ENCODE measurements at places on chromosomes 2 and 18. TPM values are rescaled to one million over a fixed set of nuclear protein-coding genes. Genes with fewer than 3 reads are reported as not detected.

- H3K27ac ChIP-seq = no peak overlapping the region
- H3K4me3 ChIP-seq = no peak overlapping the region
- 0 out of 2 replicates have a peak, but pooled peaks cover 3% of the 10 kb centered on the region for H3K4me1 ChIP-seq
- no peaks in the 10 kb centered on the region for H3K27me3 ChIP-seq
Measured at GRCh38 chr2:10042301-10043161, 819 bp upstream of the KLF11 start.

DNA sequence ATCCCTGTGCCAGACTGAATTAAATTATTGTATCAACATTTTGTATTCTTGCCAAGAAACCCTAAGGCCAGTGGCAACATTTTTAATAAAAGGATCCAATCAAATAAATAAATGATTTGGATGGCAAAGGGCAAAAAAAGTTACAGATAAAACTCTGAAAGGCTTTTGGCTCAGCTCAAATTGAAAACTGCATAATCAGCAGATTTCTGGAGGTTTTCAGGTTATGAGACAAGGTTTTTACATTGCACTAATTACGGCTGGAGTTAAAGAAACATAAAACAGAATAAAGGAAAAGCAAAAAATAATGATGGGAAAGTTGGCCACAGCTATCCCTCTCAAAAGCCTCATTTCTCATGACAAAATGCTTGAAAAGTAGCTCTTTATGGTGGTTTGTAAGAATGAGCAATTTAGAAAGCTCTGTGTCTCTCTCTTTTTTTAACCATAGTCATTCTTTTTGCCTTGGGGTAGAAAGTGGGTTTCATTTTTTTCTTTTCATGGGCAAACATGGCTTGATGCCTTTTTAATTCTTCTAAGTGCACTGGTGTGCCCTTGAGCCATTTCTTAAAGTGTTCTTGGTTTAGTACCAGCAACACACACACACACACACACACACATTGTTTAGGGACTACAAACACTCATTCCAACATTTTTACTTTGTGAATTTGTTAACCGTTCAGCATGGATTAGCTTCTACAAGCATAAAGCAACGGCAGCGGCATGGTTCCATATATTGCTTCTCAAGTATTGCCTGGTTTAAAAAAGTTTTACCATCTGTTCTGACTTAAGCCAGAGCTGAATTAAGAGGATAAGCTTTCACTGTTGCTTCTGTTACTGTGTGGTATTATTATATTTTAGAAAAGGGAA lies 747.1 kb upstream of the FSHR start:
- H3K36me3 ChIP-seq = no peaks in the 10 kb centered on the region
- H3K4me1 ChIP-seq = no peaks in the 10 kb centered on the region
- DNase-seq = no peak
- H3K27me3 ChIP-seq = no peaks in the 10 kb centered on the region
- no peak overlapping the region for H3K4me3 ChIP-seq
- H3K27ac ChIP-seq = no peak overlapping the region

GRCh38 chr2:200479692-200480265 lies 30.1 kb downstream of the KCTD18 start:
- no peaks in the 10 kb centered on the region for H3K27me3 ChIP-seq
- H3K4me1 ChIP-seq = peaks cover 26% of the 10 kb centered on the region
- no peak for DNase-seq
- H3K4me3 ChIP-seq = no peak overlapping the region
- 0 out of 2 replicates have a peak, but pooled peaks cover 4% of the 10 kb centered on the region for H3K36me3 ChIP-seq

DNA sequence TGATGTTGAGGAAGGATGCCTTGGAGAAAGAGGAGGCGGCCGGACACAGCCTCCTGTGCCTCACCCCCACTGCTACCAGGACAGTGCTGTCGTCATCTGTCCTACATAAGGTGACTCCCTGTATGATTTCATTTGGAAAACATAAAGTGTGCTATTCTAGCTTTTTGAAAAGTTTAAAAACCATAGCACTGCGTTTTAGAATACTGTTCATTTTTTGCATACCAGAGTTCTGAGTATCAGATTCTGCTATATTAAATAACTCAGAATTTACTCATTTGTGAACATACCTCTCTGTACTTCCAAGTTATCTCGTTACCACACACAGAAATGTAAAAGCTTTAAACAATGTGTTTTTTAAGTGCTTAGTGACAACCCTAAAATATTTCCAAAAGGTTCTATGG lies 302.9 kb downstream of the LRRTM1 start:
- no peaks in the 10 kb centered on the region for H3K4me1 ChIP-seq
- H3K36me3 ChIP-seq = no peaks in the 10 kb centered on the region
- H3K27me3 ChIP-seq = no peaks in the 10 kb centered on the region
- DNase-seq = no peak
- H3K4me3 ChIP-seq = no peak overlapping the region

SS18 gene
- 60.0 TPM for total RNA-seq

TEX261 gene
- 37.9 TPM for total RNA-seq
